ENCODE measurements at places on chromosomes 4 and X.

DNA sequence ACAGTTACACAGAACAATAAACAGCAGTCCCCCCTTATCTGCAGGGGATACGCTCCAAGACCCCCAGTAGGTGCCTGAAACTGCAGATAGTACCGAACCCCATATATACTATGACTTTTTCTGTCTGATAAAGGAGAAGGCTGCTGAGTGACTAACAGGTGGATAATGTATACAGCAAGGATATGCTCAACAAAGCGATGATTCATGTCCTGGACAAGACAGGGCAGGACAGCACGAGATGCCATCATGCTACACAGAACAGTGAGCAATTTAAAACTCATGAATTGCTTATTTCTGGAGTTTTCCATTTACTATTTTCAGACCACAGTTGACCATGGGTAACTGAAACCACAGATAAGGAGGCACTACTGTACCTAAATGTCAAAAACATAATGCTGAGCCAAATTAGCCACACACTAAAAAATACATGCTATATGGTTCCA, 76.1 kb downstream of the MANBA start:
- DNase-seq: no peak

DNA sequence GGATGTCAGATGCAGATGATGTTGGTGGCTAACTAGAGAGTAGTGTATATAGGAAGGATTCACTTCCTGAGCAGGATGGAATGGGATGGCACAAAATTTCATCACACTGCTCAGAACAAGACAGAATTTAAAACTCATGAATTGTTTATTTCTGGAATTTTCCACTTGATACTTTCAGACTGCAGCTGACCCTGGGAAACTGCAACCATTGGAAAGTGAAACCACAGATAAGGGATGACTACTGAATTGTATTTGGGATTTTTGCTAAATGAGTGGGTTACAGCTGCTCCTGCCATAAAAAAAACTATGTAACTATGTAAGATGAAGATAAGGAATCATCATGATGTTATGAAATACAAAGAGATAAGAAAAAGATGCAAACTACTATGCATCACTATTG, 51.4 kb downstream of the NPY5R start:
- DNase-seq: no peak

GRCh38 chrX:155134255-155134654, 62.9 kb downstream of the BRCC3 start:
- DNase-seq: no peak

DNA sequence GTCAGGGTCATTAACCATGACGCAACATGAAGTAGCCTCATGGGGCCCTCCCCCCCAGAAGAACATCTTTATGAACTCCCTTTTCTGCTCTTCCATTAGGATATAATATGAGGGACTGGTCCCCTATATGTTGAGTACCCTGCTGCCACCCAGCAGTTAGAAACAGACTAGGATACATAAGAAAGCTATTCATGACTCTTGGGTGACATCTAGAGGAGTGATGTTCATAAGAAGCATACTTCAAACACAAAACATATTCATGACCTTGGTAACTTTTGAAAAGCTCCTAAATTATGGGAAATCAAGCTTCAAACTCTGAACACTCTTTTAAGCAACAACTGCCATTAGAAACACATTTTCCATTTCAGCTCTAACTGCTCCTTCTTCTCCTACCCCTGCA, 155.2 kb upstream of the SPIN4 start:
- no peak for DNase-seq

DNA sequence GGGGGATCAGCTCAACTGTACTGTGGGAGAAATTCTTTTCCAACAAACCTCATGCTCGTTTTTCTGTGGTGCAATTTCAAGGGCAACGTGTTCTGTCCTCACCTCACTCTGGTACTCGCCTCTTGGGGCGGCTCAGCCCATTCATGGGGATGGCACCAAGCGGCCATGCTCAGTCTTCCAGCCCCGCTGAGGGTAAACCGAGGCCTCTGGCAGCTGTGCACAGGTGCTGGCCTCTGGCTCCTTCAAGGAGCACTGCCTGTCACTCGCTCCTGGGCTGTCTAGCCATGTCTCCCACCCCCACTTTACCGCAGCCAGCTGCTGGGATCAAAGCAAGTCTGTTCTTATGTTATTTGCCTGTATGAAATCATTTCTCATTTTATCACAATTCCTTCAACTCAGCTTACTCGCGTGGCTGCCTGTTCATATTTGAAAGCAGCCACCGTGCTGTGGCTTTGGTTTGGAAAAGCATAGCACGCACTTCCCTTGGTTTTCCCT, 70.2 kb downstream of the MTMR1 start:
- no peak for DNase-seq

DNA sequence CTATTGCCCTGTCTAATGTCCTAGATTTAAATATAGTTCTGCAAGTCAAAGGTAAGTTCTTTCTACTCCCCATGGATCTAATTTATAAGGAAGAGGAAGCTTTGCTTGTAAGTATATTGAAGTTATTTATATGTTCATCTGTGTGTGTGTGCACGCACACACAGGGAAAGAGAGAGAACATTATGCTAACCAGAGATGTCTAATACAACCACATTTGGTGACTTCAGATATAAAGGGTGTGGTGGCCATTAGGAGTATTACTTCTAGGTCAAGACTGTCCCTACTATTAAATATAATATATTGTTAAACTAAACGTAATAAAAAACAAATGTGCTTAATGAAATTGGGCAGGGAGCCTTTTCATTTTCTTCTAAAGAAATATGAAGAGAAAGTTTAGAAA, 4.1 kb downstream of the DCK start:
- no peak for DNase-seq
